ENCODE measurements at places on chromosomes 3 and 15.

DNA sequence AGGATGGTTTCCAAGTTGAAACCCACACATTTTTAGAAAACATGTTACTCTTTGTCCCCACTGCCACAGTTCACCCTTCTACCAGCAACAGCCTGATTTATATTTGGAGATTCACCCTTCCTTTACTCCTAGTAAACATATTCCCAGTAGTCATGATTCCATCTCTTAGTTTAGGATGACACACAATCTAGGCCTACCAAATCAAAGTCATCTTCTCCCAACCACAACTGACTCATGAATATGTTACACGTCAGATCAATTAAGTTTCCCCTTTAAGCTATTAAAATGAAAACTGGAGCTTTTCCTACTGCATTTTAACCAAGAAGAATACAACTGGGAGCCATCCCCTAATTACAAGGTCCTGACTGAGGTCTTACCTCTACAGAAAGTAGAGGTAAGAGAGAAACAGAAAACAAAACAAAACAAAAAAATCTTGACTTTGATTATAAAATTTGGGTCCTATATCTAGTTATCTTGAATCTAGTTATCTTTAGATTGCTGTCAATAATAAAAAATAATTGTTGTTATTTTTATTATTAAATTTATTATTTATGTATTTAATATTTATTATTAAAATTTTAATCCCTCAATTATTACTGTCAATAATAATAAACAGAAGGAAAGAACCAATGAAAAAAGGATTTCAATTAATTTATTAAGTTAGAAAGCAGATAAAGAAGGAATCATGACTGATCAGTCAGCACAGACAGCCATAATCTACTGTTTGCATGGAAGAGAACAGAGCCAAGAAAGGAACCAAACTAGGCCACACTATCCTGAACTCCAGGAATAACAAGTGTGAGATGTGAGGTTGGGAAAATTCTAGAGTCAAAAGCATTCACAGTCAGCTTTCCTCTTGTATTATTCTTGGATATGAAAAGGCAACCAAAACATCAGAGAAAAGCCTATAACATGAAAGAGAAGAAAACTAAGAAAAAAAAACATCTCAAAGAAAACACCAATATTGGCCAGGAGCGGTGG is 12.5 kb downstream of the DPH6 start:
- peak; percentile 31 for DNase-seq

DNA sequence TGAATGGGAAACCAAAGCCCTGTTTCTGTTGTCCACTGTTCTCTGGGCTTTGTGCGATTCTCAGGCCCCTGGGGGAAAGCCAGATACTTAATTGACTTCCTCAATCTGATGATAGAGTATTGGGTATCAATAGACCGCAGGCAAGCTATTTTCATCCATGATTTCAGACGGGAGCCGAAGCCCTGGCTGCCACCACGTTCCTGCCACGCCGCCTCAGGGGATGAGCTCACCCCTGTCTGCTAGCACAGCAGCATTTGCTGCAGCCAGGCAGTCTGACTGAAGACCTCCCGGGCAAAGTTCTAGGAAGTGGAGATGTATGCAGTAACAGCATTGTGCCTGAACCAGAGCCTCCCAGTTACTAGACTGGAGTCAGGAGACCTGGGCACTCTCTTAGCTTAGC is 69.8 kb downstream of the ISG20 start:
- DNase-seq = no peak

DNA sequence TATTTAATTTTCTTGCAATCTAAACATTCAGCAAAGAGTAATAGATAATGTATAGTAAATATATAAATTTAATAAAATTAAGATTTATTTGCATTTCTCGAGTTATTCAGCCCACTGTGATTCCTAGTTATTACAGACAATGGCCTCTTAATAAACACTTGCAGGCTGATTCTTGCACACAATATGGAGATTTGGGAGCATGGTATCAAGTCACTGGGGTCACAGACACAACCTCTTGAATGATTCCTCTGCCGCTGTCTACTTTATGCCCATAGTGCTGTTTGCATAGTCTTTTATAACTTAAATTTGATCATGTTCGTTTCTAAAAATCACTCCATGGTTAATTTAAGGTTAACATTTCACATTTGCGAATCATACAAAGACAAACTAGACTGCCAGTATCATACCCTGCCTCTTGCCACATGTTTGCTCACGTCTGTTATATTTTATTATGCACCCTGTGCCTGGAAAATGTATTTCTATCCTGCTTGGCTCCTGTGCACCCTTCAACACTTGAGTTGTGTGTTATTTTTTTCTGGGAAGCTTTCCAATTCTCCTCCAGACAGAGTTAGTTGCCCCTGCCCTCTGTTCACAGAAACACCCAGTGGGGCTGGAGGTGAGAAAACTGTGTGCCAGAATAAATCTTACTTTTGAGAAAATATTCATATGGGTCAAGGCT is 206.3 kb upstream of the ROBO1 start:
- DNase-seq = no peak

DNA sequence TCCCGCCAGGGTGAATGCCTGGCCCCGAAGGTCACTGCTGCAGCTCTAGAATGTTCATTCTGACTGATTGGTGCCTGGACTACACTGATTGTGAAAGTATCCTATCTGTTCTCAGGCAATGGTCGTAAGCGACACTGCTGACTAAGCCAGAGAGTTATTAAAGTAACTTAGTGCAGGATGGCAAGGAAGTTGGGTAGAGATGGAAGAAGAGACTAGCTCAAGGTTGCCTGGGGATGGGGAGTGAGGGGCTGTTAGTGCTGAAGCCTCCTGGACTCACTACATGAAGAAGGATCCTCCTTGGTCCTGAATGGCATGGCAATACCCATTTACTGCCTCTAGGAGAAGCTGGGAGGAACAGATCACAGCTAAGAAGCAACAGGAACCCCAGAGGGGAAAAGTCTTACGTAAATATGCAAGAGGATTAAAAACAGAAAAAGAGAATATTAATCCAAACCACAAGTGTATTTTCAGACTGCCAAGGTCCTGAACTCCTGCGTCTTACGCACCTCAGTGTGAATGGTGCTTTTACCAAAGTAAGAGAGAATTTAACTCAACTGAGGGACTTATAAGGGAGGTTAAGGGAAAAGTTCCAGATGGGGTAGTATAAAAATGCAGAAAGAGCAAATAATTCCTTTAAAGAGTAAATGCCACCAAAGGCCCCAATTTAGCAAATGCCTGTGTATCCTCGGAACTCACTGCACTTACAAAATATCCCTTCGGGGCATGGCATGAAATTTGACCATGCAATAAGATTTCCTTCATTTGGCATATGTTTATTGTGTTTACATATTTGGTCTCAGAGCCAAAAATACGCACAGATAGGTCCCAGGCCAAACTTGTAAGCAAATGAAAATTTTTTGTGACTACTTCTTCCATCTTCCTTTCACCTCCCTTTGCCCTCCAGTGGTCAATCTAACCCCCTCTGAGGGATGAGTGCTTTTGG is 64.0 kb upstream of the DGKG start:
- peak; percentile 54 for DNase-seq

GRCh38 chr3:137854533-137855261 is 90.6 kb downstream of the SOX14 start:
- DNase-seq = no peak

- DNase-seq = no peak
These were observed 844.9 kb upstream of the SEMA6D start for GRCh38 chr15:46872286-46872980.

DNA sequence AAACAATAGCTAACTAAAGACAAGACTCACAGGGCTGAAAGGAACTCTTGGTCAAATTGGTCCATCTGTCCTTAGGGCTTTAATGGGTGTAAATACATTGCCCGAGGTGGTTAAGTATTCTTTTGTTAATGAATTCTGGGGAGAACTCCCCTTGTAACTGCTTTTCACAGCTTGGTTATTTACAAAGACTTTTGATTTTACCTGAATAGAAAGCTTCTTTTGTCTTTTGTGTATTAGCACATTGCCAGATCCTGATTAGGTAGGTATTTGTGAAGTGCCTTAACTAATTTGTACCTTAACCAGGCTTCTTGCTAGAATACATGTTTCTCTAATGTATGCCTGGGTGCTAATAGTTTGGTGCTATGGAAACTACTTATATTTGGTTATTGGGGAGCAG is 14.0 kb downstream of the CHD2 start:
- no peak for DNase-seq

DNA sequence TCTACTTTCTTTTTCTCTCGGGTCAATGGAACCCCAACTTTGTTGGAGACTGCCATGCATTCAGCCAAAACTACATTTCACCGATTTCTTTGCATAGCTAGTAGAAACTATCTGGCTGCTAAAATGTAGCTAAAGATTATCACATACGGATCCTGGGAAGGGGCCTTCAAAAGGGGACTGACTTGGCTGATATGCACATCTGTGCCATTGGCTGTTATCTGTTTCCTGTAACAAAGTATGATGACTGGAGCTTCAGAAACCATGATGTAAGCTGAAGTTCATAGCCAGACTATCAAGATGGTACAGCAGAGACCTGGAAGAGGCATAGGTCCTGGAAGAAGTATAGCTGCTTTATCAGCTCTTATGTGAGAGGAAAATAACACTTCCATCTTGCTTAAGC is 179.1 kb downstream of the NSUN3 start:
- DNase-seq = no peak

All from fibroblast of the aortic adventitia (primary cell).